LHCN-M2 (cell line): ENCODE measurements at places on chromosomes 12 and 14. TPM values are rescaled to one million over a fixed set of nuclear protein-coding genes. Genes with fewer than 3 reads are reported as not detected.
A peak's percentile ranks its signal among the peaks of the same experiment; 100 is the strongest.

The NYNRIN gene
- total RNA-seq = 0.06 TPM in 2 replicates

DNA sequence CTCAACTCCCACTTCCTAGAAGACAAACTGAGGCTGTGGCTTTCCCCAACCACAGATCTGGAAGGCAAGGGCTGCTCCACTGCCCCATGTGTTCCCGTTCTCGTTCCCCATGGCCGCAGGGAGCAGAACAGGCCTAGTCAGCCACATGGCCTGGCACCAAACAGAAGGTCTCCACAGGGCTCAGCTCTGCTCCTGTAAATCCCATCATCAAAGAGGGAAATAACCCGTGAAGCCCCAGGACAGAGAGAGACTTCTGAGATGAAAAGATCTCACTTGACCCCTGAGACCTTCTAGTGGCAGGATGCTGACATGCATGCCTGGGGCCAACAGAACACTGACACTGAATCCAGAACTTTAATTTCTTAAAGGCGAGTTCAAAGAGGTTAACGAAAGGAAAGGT, 68.9 kb downstream of the BCL11B start:
- DNase-seq = no peak

DNA sequence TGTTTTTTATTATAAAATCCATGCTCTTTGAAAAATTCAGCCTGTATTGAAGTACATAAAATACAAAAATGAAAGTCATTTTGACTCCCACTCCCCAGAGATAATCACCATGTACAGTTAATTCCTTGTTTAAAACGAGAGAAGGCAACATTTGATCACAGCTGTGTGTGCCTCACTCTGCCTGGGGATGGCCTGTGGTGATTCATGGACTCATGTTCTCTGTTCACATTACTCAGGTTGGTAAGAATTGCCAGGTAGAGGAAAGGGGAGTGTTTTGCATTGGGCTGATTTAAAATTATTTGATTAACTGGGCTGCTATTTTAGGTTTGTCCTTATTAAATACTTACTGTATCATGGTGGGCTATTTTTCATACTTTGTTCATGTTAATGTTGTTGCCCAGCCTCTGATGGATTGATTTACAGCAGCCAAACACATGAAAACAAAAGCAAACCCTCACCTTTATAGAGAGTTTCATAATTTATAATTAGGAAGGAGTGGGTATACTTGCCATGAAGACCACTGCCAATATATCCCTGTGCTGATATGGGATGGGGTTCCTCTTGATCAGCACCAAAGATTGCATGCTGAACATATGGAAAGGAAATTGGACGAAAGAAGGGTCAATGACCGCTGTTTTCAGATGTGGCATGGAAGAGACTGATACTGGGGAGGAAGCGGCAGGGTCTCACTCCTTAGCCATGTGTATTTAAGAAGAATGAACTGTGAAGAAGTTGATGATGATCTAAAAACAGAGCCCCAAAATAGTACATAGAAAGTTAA, 3.0 kb downstream of the ZBTB1 start:
- peak; percentile 53 for DNase-seq

- no peak for DNase-seq
Measured at GRCh38 chr12:121025442-121026226, 9.3 kb upstream of the C12orf43 start.

- no peak for DNase-seq
Measured at GRCh38 chr12:38118632-38119031, 197.9 kb upstream of the ALG10B start.
